MV-4-11 (cell line): ENCODE measurements at places on chromosomes 5 and 9.

DNA sequence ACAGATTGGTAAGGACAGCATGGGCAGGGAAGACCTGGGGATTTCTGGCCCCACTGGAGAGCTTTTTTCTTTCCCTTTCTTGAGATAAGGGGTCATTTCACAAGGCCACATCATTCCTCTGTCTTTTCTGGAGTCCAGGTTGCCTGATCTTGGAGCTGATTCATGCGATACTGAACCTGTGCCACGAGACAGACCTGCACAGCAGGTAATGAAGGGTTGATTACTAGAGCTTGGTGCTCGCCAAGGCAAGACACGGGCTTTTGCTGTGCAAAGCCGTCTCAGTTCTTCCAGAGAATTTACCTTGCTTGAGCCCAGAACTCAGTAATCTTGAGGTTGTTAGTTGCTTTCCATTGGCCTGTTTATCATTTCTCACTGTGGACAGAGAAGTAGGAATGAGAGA, 39.2 kb downstream of the NUP188 start:
- DNase-seq, result no peak

- DNase-seq, result peak; percentile 89
Observed at GRCh38 chr9:128226412-128226801, 23.2 kb downstream of the DNM1 start.

DNA sequence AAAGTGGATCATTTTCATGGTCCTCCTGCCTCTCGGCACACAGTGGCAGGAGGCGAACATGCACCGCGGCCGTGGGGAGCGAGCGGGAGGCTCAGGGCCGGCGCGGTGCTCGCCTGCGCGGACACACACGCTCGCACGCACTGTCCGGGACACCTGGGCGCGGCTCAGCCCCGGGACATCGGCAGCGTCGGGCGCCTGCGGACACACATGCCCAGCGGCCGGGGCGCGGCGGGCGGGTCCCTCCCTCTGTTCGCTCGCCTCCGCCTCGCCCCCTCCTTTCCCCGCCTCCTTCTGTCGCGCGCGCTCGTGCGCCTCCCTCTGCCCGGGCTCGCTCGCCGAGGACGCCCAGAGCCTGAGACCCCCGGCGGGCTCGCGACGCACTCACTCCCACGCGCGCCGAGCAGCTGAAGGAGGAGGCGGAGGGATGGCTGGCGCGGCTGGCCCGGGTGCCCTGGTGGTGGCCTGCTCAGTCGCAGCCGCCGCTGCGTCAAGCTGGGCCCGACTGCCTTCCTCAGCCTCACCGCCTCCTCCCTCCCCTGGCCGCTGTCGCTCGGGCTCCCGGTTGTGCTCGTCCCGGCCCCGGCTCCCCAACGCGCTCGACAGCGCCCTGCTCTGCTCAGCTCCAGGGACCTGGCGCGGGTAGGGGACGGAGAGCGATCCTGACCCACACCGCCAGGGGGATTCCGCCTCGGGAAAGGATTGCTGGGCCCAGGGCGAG, at the start of gene FRMD3:
FRMD3 (minus strand) TSS at position 230 of the 718 bp plus-strand sequence; CDS start at position 60, 170 bp downstream.
- peak; percentile 61 for DNase-seq

DNA sequence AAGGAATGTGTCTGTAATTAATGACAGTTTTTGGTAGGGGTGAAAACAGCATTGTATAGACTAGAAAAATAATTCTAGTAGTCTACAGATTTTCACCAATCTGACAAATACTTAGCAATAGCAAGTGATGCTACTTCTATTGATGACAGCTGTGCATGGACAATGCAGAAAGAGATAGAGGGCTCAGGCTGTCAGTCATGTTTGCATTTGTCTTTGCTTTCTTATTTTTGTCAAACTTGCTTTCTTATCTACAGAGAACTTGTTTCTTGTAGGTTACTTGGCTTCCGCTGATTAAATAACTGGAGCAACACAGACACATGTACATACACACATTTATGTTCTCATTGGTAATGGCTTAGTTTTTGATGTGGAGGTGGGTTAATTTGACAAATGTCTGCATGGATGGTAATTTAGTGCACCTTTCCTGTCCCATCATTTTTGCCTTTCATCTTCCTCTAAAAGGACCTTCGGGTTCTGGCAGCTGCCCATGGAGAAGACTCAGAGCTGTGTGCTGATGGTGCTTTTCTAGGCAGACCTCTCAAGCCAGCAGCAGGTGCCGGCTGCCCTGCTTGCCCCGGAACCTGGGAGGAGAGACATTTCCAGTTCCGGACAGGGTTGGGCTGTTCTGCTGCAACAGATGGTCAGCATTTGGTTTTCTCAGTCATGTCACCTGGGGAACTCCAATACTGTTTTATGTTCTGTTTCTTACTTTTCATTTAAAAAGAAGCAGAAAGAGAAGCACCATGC, 28.8 kb downstream of the CAMK4 start:
- DNase-seq, result no peak

GRCh38 chr5:34459908-34460307, 196.2 kb upstream of the RAI14 start:
- no peak for DNase-seq

- no peak for DNase-seq
Observed at GRCh38 chr9:125505988-125506438, 201.0 kb downstream of the MAPKAP1 start.

DNA sequence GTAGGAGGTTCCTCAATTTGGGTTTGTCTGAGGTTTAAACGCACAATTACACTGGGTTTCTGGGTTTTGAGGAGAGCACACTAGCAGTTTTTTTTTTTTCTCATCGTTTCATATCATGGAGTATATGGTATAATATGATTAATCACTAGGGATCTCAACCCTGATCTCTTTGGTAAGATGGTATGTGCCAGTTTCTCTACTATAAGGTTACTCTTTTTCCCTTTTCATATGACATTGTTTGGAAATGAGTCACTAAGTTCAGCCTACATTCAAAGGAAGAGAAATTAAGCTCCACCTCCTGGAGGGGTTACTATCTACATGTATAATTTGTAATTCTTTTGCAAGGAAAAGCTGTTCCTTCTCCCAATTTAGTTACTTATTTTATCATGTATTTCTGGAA, 35.2 kb downstream of the MTRR start:
- no peak for DNase-seq

DNA sequence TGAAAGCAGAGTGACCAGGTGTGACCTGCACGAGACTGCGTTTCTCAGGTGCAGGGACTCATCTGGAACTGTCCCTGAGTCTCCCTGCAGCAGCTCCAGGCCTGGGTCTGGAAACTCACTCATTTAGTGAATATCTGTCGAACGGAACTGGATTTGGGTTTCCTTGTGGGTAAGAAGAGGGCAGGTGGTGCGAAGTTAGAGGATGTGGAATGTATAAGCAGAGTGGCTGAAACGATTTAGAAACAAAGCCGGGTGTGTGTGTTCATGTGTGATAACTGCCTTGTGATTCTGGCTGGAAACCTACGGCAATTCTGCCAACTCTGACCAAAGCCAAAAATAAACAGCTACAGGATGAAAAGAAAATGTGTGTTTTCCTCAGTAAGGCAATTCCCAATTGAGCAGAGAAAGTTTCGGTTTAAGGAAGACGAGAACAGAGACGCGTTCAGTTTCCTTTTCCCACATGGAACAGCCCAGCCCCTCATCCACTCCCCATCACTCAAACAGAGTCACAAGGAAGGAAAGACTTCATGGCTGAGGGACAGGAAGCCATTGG, 130.3 kb downstream of the NSG2 start:
- DNase-seq, result no peak

DNA sequence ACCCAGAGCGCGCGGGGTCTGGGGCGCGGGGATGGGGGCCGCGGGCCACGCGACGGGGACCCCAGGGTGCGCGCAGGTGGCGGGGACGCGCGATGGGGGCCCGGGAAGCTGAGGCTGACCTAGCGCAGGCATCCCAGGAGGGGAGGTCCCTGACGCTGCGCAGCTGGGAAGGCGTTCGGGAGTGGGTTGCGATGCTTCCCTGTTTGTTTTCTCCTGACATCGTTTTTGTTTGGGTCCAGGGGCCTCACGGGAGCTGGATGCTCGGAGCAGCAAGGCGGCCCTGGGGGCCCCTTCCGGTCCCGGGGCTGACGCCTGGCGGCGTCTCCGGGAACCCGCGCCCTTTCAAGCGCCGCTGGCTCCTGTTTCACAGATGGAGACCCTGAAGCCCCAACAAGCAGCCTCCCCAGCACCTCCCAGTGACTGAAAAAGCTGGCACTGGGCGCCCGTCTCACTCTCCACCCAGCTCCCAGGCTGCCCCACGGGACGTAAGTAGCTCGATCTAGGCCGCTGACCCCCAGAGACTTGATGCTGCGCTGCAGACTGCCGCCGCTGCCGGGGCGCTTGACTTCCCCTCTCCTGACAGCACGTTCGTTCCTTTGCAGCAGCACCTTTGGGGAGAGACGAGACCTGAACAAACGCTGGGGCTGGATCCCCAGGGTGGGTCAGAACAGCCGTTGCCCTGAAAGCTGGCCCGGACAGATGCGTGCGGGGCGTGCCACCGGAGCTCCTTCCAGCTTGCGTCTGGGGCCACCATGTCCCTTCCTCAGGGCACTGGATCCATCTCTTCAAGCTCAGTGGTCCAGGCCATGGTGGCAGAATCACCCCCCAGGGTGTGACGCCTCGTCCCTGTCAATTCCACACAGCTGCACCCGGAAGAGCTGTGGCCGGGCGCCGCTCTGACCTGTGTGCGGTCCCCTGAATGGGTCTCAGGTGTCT, 593 bp downstream of the BRD3OS start:
- peak; percentile 38 for DNase-seq

GRCh38 chr9:76873821-76874220, 32.1 kb downstream of the PRUNE2 start:
- DNase-seq, result no peak

GRCh38 chr9:35488021-35488420, 1.9 kb upstream of the RUSC2 start:
- no peak for DNase-seq
